Fibroblast of lung (primary cell): ENCODE measurements at places on chromosomes 4 and X. TPM values are rescaled to one million over a fixed set of nuclear protein-coding genes. Genes with fewer than 3 reads are reported as not detected.

Gene PRDM5
- total RNA-seq, result 19.0 TPM in 2 replicates

Gene REELD1
- not detected in 2 replicates for total RNA-seq

Gene LPAR4
- 0.50 and 0.51 TPM in 2 replicates for total RNA-seq

Gene CXCL11
- not detected in 2 replicates for total RNA-seq

Gene DOK7
- total RNA-seq, result under 0.01 and 0.17 TPM in 2 replicates

GRCh38 chrX:100635989-100636320, 651 bp downstream of the TSPAN6 start:
- DNase-seq, result no peak

GRCh38 chrX:107826238-107827029, 768 bp downstream of the MID2 start:
- DNase-seq, result peak; percentile 52

DNA sequence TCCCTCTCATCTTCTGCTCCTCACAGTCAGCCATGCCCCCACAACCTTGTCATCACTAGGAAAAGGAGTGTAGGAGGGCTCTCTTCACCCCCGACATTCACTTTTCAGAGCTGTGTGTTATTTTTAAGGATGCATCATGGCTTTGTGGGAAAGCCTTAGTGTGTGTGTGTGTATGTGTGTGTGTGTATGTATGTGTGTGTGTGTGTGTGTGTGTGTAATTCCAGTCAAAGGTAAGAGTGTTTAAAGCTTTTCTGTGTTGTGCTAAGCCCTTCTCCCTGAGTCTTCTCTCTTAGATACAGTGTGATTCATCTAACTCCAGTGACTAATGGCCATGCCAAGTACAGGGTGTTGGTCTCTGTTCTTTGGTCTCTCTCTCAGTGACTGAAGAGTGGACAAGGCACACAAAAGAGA, 76.6 kb downstream of the CHIC2 start:
- DNase-seq, result peak; percentile 83

DNA sequence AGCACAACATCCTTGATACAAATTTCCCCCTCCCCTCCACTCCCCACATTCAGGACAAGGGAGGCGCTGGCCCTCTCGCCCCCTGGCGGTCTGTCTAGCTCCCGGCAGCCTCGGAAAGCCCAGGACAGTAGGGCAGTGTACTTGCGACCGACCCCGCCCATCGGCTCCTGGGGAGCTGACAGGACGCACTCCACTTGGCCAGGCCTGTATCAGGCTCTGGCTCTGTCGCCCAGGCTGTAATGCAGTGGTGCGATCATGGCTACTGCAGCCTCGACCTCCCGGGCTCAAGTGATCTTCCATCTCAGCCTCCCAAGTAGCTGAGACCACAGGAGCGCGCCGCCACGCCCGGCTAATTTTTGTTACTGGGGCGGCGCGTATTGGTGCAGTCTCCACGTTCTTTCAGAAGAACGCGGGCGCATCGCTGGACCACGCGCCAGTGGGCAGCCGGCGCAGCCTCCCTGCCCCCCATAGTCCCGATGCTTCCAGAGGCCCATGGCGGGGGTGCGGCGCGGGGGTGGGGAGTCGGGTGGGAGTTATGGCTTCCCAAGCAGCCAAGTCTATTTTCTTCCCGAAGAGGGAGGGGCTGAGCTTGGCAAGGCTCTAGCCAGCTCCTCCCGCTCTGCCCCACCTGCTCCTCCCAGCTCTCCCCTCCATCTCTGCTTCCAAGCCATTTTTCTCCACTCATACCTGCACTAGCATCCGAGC, 7.8 kb upstream of the AKAP14 start:
- DNase-seq, result peak; percentile 51

DNA sequence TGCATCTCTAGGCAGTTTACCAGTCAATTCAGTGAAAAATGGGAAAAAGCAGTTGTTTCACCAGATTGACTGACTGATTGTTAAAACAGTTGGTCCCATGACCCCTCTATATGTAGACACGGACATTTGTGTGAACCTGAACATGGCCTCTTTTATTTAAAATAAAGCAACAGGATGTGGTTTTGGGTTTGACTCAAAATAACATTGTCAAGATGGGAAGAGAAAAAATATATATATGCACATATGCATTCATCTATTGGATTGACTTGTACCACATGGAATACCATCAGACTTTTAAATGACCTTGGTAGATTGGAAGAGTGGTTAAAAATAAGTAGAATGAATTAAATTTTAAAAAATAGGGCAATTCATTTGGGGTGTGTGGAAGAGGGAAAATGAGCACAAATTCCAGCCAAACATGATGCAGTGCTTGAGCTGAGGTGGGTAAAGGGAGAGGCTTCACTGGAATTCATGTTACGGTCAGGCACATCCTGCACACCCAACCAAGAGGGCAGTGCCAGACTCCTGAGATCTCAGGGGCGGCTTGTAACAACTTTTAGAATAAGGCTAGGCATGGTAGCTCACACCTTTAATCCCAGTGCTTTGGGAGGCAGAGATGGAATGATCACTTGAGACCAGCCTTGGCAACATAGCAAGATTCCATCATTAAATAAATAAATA, 560.7 kb upstream of the TENM3 start:
- DNase-seq, result no peak

GRCh38 chrX:4935846-4936245, 1222.4 kb upstream of the PRKX start:
- no peak for DNase-seq

- DNase-seq, result no peak
Observed at GRCh38 chr4:26252349-26253025, 68.3 kb upstream of the RBPJ start.

GRCh38 chr4:87947381-87948160, 27.9 kb upstream of the SPP1 start:
- DNase-seq, result no peak

- no peak for DNase-seq
Observed at GRCh38 chr4:63296773-63297172, 1112.5 kb downstream of the TECRL start.
